HAP-1 (cell line): ENCODE measurements at places on chromosomes 11 and 22.

GRCh38 chr11:123159183-123159857 is 35.7 kb downstream of the CLMP start:
- no peak for DNase-seq

GRCh38 chr11:75344186-75344585 is 7.3 kb downstream of the ARRB1 start:
- DNase-seq: no peak

- DNase-seq: no peak
Observed at GRCh38 chr11:11577932-11578911, 43.6 kb downstream of the GALNT18 start.

DNA sequence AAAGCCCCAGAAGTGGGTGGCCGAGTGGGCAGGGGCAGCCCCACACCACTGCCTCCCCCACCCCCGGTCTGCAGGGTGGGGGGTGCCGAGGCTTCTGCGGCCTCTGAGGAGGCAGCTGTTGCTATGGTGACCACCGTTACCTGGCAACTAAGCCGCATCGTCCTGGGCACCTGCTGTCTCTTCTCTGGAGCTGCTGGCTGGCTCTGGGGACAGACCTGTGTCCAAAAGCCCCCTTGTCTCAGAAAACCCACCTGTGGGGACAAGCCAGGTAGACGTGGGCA is 79.9 kb upstream of the PRR5 start:
- no peak for DNase-seq

DNA sequence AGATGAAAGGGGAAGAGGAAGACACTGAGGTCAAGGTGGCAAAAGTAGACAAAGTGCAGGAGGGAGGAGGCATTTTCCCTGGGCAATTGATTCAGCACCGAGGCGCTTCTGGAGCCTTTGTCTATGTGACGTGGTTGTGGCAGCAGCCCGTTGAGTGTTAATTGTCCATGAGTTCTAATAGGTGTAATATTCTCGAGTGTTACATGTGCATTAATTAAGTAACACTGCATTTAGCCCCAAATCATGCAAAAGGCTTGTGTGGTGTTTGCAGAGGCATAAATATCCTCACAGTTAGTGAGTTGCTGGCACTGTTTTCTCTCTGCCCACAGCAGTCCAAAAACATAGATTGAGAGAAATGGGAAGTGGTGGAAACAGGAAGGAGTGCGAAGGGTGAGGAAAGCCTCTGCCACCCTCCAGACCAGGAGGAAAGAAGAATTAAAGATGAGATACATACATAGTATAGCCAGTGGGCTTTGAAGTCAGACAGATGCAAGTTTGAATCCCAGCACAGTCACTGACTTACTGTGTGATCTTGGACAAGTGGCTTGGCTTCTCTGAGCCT is 361.2 kb downstream of the MN1 start:
- no peak for DNase-seq

GRCh38 chr22:44617828-44618227 is 84.2 kb upstream of the PRR5 start:
- no peak for DNase-seq

DNA sequence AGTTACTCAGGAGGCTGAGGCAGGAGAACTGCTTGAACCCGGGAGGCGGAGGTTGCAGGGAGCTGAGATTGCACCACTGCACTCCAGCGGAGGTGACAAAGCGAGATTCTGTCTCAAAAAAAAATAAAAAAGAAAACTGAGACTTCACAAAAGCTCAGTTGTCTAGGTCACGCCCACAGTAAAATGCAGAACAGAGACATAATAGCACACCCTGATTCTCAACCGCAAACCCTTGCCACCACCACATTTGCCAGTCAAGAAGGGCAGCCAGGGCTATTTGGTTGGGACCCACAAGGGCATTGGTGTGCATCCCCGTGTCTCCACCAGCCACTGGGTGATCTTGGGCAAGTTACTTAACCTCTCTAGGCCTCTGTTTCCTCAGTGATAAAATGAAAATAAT is 25.4 kb downstream of the CREB3L1 start:
- DNase-seq: no peak

DNA sequence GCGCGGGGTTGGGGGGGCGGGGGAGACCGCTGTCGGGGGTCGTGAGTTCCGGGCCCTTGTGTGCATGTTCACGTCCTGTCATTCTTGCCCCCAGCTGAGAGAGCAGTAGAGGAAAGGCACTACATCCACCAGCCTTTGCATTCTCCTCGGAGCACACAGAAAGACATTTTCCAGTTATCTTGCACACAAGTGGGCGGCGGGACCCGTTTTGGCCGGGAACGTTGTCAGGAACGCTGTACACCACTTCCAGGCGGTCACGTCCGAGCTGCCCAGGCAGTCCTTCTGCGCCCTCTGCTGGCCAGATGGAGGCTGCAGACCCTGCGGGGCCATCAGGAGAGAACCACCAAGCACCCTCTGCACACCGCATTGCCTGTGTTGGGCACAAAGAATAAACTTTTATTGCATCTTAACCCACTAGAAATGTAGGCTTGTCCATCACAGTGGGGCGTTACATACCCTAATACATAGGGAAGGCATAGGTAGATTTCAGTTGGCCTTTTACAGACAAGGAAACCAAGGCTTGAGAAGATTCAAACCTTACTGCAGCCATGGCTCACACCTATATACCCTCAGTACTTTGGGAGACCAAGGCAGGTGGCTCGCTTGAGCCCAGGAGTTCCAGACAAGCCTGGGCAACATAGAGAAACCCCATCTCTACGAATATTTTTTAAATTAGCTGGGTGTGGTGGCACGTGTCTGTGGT is 2.8 kb upstream of the CDKN1C start:
- peak; percentile 95 for DNase-seq
